Uterus (tissue), 4 donors: ENCODE measurements at places on chromosomes 5 and 9. TPM values are rescaled to one million over a fixed set of nuclear protein-coding genes. Genes with fewer than 3 reads are reported as not detected.

DNA sequence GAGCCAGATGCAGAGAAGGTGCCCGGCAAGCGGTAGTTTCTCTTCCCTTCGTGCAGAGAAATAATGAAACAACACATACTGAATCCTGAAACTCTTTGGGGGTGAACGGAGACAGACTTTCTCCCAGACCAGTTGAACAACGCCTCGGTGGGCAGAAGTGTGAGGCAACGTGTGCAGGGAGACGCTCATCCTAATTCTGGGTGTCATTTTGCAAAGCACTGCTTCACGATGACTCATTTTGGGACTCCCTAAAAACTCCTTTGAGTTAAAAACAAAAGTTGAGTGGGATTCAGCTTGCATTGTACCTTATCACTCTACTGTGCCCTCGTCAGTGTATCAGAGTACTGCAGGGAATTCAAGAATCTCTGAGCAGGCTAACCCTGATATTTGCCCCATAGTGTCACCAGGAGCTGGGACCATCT is 3.5 kb upstream of the NEK6 start:
- no peak for DNase-seq
- no peak overlapping the region for H3K27ac ChIP-seq
- H3K27me3 ChIP-seq = no peaks in the 10 kb centered on the region
- no peaks in the 10 kb centered on the region for H3K36me3 ChIP-seq
- no peaks in the 10 kb centered on the region for H3K4me1 ChIP-seq

- no peaks in the 10 kb centered on the region for H3K4me1 ChIP-seq
- H3K4me3 ChIP-seq = no peak overlapping the region
- no peak for DNase-seq
- peak overlapping the region; percentile 15 for H3K27ac ChIP-seq
- H3K27me3 ChIP-seq = no peaks in the 10 kb centered on the region
Observed at GRCh38 chr9:115202181-115202580, 84.2 kb upstream of the TNC start.

- no peak overlapping the region for H3K4me3 ChIP-seq
- DNase-seq = no peak
- no peaks in the 10 kb centered on the region for H3K4me1 ChIP-seq
- no peaks in the 10 kb centered on the region for H3K27me3 ChIP-seq
- no peaks in the 10 kb centered on the region for H3K36me3 ChIP-seq
- no peak overlapping the region for H3K27ac ChIP-seq
Observed at GRCh38 chr9:122329597-122329996, 41.2 kb upstream of the PTGS1 start.

DNA sequence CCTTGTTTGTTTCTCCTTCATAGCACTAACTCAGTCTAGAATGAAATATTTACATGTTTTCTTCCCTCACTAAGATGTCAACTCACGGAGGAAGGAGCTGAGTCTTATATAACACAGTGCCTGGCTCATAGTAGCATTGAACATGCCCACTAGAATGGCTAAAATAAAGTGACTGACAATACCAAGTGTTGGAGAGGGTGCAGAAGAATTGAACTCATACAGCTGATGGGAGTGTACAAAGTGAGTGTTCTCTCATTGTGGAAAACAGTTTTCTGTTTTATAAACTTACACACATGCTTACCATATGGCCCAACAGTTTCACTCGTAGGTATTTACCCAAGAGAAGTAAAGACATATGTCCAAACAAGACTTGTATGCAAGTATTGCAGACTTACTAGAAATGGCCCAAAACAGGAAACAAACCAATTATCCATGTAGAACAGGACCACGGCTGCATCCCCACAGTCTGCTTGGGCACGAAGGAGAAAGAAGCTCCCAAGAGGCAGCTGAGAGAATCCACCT is 87.5 kb downstream of the PPARGC1B start:
- no peaks in the 10 kb centered on the region for H3K36me3 ChIP-seq
- no peak for DNase-seq
- no peaks in the 10 kb centered on the region for H3K4me1 ChIP-seq

DNA sequence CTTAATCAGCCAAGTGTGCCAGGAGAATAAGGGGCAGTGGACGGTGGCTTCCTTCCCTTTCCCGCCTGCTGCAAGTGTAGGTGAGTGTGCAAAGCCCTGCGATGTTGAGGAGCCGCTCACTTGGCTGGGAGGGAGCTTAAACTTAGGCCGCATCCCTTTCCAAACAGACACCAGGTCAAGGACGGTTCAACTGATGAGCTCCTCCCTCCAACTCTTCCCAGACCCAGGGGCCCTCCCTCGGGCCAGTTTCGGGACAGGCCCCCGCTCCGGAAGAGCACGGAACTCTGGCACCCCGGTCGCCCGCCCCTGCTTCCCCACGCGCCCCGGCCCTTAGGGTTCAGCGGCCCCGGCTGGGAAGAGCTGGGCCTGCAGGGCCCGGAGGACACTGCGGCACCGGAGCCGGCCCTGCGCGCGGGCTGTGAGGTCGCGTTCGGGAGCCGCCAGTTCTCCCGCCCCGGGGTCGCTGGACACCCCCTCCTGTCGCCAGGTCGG is 481 bp downstream of the MRPL36 start:
- H3K4me3 ChIP-seq = peak overlapping the region; percentile 93
- H3K36me3 ChIP-seq = no peaks in the 10 kb centered on the region
- peak; percentile 21 for DNase-seq
- H3K27ac ChIP-seq = peak overlapping the region; percentile 80
- no peaks in the 10 kb centered on the region for H3K27me3 ChIP-seq

The EIF4EBP3 gene
- total RNA-seq = not detected

GRCh38 chr9:17116400-17116837 is 18.4 kb upstream of the CNTLN start:
- no peak for DNase-seq
- no peaks in the 10 kb centered on the region for H3K27me3 ChIP-seq
- no peak overlapping the region for H3K27ac ChIP-seq
- no peaks in the 10 kb centered on the region for H3K4me1 ChIP-seq
- no peaks in the 10 kb centered on the region for H3K36me3 ChIP-seq

- no peaks in the 10 kb centered on the region for H3K36me3 ChIP-seq
- H3K4me1 ChIP-seq = no peaks in the 10 kb centered on the region
- no peak overlapping the region for H3K4me3 ChIP-seq
- DNase-seq = no peak
Observed at GRCh38 chr9:31243386-31243785, 1141.1 kb upstream of the ACO1 start.

GRCh38 chr9:106322706-106323245 is 540.2 kb upstream of the ZNF462 start:
- H3K36me3 ChIP-seq = no peaks in the 10 kb centered on the region
- no peaks in the 10 kb centered on the region for H3K27me3 ChIP-seq
- DNase-seq = no peak
- H3K4me3 ChIP-seq = no peak overlapping the region
- no peak overlapping the region for H3K27ac ChIP-seq
- H3K4me1 ChIP-seq = no peaks in the 10 kb centered on the region

The OTP gene
- not detected for total RNA-seq

- H3K4me3 ChIP-seq = no peak overlapping the region
- H3K4me1 ChIP-seq = no peaks in the 10 kb centered on the region
- H3K27ac ChIP-seq = no peak overlapping the region
- H3K36me3 ChIP-seq = no peaks in the 10 kb centered on the region
- DNase-seq = no peak
- no peaks in the 10 kb centered on the region for H3K27me3 ChIP-seq
Observed at GRCh38 chr5:82719368-82719767, 357.8 kb downstream of the TMEM167A start.

DNA sequence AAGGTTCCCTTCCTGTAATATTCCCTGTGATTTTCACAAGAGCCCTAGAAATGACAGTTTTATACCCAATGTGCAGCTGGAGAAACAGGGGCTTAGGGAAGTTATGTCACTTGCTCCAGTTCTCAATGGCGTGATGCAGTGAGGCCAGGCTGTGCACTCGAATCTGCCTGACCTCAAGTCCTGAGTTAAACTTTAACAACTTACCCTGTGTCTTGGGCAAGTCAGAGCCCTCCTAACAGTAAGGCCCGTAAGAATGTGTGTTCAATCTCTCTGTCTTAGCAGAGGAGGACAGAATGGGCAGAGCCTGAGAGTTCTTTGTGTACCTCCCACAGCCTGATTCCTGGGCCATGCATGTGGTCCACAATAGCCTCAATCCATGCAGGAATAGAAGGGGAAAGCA is 181.1 kb downstream of the TRIM32 start:
- H3K27ac ChIP-seq = no peak overlapping the region
- no peak overlapping the region for H3K4me3 ChIP-seq
- no peaks in the 10 kb centered on the region for H3K36me3 ChIP-seq
- H3K27me3 ChIP-seq = no peaks in the 10 kb centered on the region
- DNase-seq = no peak

GRCh38 chr5:140286424-140286823 is 16.5 kb downstream of the PFDN1 start:
- H3K36me3 ChIP-seq = no peaks in the 10 kb centered on the region
- H3K4me3 ChIP-seq = no peak overlapping the region
- H3K27ac ChIP-seq = no peak overlapping the region

The PLK2 gene
- total RNA-seq = 161 TPM

The IL13 gene
- total RNA-seq = 0.73 TPM

GRCh38 chr5:176446884-176447590 is 1.1 kb upstream of the FAF2 start:
- no peak for DNase-seq
- H3K4me3 ChIP-seq = peak overlapping the region; percentile 74
- H3K4me1 ChIP-seq = peaks cover 14% of the 10 kb centered on the region
- H3K27me3 ChIP-seq = no peaks in the 10 kb centered on the region
- no peaks in the 10 kb centered on the region for H3K36me3 ChIP-seq
- H3K27ac ChIP-seq = peak overlapping the region; percentile 92

GRCh38 chr9:116027096-116027495 is 126.5 kb upstream of the PAPPA start:
- H3K27ac ChIP-seq = peak overlapping the region; percentile 79
- peak; percentile 15 for DNase-seq
- H3K27me3 ChIP-seq = no peaks in the 10 kb centered on the region

- H3K4me3 ChIP-seq = no peak overlapping the region
- no peak overlapping the region for H3K27ac ChIP-seq
- DNase-seq = no peak
- no peaks in the 10 kb centered on the region for H3K36me3 ChIP-seq
- H3K27me3 ChIP-seq = no peaks in the 10 kb centered on the region
- H3K4me1 ChIP-seq = peaks cover 5% of the 10 kb centered on the region
Observed at GRCh38 chr5:5419291-5420210, 2.9 kb upstream of the ICE1 start.

- H3K36me3 ChIP-seq = no peaks in the 10 kb centered on the region
- no peaks in the 10 kb centered on the region for H3K27me3 ChIP-seq
- no peaks in the 10 kb centered on the region for H3K4me1 ChIP-seq
- no peak for DNase-seq
Observed at GRCh38 chr9:108078811-108079210, 589.2 kb upstream of the KLF4 start.

The MUSK gene
- total RNA-seq = not detected

GRCh38 chr5:100855937-100856430 is 47.1 kb downstream of the ST8SIA4 start:
- no peak for DNase-seq
- H3K4me3 ChIP-seq = no peak overlapping the region
- no peaks in the 10 kb centered on the region for H3K27me3 ChIP-seq
- H3K27ac ChIP-seq = no peak overlapping the region
- H3K36me3 ChIP-seq = no peaks in the 10 kb centered on the region
- H3K4me1 ChIP-seq = no peaks in the 10 kb centered on the region

DNA sequence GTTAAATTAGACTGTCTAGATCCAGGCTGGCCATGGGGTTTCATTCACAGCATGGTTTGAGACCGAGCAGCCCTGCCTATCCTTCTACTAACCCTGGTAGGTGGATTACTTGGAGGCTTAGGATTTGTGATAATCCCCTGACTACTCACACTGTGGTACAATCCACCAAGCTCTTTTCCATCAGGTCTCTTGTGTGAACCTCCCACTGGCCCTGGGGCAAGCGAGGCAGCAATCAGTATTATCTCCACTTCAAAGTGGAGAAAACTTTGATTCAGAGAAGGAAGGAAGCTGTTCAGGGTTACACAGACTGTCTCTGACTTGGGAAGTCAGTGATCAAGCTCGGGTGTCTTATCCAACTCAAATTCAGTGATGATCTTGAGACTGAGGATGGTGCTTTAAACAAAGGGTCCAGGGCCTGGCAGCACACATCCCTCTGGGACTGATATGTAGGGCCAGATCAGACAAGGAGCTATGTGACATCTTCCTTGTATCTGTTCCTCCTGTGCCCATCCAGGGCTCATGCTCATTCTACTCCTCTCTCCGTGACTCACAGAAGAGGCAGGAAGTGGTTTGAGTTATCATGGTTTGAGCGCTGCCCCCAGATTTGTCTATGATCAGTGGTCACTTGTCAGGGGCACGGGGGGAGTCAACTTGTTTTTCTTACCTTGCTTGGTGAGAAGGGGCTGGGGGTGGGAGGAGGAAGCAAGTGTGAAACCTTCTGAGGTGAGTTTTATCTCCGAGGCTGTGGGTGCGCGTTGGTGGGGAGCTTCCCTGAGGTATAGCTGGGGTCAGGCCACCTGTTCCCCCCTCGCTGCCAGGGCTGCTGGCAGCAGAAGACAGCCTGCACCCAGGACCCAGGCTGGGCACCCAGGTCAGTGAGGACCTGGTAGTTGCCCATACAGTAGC is 48.6 kb downstream of the RGS3 start:
- no peak for DNase-seq
- no peak overlapping the region for H3K27ac ChIP-seq
- H3K36me3 ChIP-seq = no peaks in the 10 kb centered on the region
- no peak overlapping the region for H3K4me3 ChIP-seq

The ANKRD18A gene
- total RNA-seq = not detected

DNA sequence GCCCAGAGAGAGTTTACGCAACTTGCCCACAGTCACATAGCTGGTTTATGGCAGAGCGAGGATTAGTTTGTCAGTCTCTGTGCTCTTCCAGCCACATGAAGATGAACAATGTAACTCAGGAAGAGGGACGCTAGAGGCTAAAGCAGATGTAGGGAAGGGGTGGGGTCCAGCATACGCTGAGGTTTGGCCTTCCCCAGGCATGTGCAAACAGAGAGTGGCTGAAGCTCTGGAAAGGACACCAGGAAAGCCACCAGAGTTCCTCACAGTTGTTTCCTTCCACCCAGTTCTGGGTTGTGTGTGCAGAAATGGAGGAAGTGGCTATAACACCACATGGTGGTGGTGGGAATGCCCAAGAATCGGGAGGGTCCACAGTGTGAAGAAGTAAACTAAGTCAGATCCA is 60.0 kb downstream of the SNX18 start:
- no peaks in the 10 kb centered on the region for H3K36me3 ChIP-seq
- H3K27ac ChIP-seq = no peak overlapping the region

GRCh38 chr5:146947181-146947941 is 68.8 kb upstream of the PPP2R2B start:
- no peaks in the 10 kb centered on the region for H3K36me3 ChIP-seq
- no peak overlapping the region for H3K27ac ChIP-seq
- H3K4me3 ChIP-seq = no peak overlapping the region
- no peaks in the 10 kb centered on the region for H3K27me3 ChIP-seq
- H3K4me1 ChIP-seq = no peaks in the 10 kb centered on the region
- DNase-seq = no peak
